ENCODE measurements at places on chromosomes 2 and 18.

GRCh38 chr2:36577884-36578283, 20.1 kb downstream of the FEZ2 start:
- DNase-seq: no peak

GRCh38 chr2:158094487-158095092, 7.1 kb upstream of the UPP2 start:
- DNase-seq: no peak

DNA sequence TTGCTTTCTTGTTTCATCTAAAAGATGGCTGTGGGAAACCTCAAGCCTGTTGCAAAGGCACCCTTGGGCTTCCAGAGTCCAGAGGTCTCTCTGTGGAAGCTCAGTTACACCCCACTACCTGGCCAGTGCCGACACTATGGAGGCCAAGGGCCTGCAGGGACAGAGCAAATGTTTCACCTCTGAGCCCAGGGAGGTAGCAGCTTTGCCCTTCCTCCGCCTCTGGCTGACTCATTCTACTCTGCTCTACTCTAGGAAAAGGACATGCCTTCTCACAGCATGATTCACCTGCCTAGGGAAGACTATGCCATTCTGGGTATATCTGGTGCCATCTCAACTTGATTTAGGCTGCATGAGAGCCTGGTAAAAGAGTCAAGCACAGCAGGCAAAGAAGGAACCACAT, 12.2 kb downstream of the MYOM1 start:
- no peak for DNase-seq

GRCh38 chr2:168211664-168212163, 35.7 kb downstream of the STK39 start:
- DNase-seq: no peak

DNA sequence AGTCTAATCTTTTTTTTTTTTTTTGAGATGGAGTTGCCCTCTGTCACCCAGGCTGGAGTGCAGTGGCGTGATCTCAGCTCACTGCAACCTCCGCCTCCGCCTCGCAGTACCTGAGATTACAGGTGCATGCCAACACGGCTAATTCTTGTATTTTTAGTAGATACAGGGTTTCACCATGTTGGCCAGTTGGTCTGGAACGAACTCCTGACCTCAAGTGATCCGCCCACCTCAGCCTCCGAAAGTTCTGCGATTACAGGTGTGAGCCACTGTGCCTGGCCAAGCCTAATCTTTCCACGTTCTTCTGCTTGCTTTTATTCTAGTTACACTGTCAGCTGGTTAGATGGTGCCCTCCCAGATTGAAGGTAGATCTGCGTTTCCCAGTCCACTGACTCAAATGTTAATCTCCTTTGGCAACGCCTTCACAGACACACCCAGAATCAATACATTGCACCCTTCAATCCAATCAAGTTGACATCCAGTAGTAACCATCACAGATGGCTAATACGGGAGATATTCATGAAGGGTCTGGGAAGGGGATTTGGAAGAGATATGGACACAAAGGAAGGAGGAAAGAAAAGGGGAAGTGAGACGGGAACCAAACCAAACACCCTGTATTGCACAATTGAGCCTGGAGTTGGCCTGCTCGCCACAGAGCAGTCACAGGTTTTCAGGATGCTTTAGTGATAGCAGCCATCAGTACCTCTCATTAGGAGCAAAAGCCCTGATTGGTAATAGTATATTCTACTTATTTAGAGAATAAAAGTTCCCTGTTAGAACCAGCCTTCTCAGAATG, 229.8 kb downstream of the PIK3C3 start:
- no peak for DNase-seq

DNA sequence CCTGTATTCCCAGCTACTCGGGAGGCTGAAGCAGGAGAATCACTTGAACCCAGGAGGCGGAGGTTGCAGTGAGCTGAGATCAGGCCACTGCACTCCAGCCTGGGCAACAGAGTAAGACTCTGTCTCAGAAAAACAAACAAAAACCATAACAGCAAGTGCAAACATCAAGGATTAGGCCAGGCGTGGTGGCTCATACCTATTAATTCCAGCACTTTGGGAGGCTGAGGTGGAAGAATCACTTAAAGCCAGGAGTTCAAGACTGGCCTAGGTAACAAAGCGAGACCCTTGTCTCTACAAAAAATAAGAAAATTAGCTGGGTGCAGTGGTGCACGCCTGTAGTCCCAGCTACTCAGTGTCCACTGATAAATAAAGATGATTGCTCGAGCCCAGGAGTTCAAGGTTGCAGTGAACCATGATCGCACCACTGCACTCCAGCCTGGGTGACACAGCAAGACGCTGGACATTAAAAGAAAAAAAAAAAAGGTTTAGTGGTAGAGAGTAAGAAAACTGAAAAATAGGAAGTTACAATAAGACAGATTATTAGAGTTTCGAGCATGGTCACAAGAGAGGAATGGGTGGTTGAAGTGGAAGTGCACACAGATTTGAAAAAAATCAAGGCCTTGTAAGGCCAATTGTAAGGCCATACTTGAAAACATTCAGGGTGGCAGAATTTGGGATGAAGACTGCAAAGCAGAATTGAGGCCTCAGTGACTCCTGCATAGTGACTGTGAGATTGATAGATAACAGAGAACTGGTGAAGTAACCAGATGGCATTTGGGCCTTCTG, 6.4 kb upstream of the KCMF1 start:
- no peak for DNase-seq

DNA sequence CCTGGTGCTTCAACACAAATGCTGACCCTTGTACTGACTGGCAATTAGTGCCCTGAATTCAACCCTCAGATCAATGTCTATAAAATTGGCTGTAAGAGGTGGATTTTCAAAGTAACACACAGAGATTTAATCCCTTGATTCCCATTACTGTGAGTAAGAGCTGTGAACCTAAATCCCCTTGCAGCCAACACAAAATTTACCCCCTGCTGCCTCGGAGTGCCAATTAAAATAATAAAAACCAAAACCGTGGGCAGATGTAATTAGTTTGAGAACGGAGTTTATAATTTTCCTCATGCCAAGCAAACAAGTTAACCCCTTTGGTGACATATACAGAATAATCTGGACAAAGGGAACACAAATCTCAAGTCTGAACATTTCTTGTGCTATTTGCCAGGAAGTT, 55.8 kb upstream of the REV1 start:
- no peak for DNase-seq
